ENCODE measurements at places on chromosomes 3 and 15.

DNA sequence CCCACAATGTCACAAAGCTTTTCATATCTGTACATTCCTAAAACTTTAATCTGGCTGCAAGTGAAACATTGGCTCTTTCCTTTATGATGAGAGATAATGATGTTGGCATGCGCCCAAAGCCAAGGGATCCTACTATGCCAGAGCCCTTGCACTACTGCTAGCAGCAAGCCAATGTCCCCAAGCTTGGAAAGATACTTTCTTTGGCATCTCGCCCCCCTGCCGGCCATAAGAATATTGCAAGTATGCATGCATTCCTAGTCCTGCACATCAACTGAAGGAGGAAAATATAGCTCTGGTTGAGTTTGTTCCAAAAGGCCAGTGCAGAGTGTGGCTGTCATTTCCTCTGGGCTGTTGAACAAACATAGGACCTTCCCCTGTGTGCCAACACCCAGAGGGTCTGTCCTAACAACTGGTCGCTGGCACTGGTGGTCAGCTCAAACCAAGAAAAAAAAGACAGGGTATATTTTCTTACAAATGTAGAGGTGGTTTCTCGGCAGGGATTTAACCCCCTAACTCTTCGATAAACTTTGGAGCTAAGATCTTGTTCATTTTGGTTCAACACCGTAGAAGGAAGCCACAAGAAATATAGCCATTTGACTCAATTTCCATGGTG is 120.9 kb upstream of the ZBED2 start:
- DNase-seq = no peak

GRCh38 chr15:56812221-56812620 is 78.9 kb upstream of the ZNF280D start:
- DNase-seq = no peak

GRCh38 chr3:149276619-149277018 is 55.0 kb upstream of the CP start:
- no peak for DNase-seq

GRCh38 chr3:186986406-186986805 is 56.1 kb downstream of the ST6GAL1 start:
- DNase-seq = no peak

DNA sequence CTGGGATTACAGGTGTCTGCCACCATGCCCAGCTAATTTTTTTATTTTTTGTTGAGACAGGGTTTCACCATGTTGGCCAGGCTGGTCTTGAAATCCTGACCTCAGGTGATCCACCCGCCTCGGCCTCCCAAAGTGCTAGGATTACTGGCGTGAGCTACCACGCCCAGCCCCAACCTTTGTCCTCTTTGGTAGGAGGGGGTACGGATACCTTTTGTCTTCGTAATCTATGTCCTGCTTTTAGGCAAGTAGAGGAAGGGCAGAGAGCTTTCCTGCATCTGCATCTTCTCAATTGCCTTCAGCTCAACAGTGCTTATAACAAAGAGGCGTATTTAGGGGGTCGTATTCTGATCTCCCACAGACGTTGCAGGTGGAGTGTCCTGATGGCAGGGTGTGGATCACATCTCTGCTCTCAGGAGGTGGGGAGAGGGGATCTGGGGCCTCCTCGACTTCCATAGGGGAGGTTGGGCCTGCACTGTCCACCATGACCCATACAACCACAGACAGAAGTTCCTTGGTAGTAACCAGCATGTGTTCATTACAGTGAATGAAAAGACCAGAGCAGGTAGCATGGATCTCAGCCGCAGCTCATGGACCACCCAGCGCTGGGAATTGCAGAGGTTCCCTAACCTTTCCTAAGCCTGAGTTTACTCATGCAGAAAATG is 21.4 kb upstream of the KCTD6 start:
- no peak for DNase-seq

Data from neuronal stem cell (in vitro differentiated cells).